ENCODE measurements at places on chromosomes 6 and 20.

DNA sequence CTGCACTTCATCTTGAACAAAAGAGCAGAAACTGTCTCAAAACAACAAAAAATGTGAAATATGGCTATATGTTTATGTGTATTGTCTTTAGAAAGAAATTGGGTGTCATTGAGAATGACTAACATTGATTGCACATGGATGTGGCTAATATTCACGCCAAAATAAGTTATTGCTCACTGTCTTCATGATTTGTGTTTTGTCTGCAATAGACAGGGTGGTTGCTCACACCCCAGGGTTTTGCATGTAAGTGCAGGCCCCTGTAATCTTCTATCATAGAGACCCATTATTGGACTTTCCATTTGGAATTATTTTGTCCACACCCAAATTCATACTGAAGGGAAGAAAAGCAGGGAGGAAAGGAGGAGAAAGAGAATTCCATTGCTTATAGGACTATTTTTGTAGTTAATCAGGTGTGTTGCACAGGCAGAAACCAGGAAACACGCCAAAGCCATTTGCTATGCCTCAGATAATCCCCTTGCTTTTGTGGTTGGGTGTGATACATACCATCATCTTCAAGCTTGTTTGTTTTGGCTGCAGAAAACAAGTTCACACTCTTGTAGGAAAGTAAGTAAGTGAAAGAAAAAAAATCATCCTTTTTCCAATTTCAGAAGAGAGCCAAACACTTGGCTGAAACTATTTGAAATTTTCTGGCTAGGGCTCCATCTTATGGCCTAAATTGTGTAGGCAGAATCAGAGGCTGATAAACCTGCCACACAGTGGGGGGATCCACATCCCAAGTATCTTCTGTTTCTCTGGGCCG lies 214.1 kb downstream of the COL12A1 start:
- no peak for DNase-seq

DNA sequence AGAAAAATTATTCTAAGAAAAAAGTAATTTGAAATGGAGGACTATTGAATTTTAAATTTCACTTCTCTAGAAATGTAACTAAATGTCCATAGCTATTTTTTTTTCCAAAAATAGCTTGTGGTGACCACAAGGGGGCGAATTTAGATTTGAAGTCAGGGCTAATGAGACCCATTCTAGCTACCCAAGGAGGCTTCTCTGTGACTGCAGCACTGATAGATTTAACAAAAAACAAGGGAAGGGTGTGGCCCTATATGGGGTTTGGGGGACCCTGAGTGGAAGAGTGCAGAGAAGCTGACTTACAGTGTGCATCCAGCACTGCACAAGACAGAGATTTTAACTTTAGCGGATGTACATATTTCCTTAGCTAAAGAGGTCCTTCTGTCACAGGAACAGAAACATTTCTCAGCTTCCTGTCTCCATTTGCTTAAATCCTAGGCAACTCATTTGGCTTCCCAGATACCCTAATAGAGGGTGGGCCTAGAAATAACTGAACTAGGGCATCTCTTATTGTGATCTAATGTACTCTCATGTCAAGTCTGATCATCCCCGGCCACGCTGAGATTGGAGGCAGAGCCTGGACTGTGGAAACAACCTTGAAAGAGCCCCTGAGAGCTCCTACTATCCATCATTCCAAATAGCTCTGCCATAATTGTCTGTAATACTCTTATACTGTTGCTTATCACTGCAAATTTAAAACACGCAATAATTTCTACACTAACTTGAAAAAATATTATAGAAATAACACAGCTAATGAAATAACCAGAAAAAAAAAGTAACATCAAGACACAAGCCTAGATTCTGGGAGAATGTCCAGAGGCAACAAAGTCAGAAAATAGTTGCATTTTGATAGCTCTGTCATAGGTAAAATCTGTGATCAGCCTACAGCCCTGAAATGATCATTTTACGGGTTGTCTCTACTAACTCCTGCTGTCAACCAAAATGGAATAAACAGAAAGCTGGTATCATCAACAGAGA lies 93.6 kb downstream of the SNAP91 start:
- no peak for DNase-seq

GRCh38 chr20:62800314-62801259 lies 4.0 kb upstream of the OGFR start:
- no peak for DNase-seq

DNA sequence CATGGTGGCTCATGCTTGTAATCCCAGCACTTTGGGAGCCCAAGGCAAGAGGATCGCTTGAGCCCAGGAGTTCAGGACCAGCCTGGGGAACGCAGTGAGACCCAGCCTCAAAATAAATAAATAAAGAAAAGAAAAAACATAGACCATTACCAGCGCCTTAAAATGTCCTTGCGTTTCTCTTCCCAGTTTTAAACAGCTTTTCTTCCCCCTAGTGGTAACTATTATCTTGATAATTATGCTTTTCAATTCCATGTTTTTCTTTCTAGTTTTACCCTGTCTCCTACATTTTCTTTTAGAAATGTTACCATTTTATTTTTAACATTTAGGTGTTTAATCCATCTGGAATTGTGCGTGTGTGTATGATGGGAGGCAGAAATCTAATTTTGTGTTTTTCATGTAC lies 24.4 kb downstream of the DNAH8 start:
- no peak for DNase-seq

DNA sequence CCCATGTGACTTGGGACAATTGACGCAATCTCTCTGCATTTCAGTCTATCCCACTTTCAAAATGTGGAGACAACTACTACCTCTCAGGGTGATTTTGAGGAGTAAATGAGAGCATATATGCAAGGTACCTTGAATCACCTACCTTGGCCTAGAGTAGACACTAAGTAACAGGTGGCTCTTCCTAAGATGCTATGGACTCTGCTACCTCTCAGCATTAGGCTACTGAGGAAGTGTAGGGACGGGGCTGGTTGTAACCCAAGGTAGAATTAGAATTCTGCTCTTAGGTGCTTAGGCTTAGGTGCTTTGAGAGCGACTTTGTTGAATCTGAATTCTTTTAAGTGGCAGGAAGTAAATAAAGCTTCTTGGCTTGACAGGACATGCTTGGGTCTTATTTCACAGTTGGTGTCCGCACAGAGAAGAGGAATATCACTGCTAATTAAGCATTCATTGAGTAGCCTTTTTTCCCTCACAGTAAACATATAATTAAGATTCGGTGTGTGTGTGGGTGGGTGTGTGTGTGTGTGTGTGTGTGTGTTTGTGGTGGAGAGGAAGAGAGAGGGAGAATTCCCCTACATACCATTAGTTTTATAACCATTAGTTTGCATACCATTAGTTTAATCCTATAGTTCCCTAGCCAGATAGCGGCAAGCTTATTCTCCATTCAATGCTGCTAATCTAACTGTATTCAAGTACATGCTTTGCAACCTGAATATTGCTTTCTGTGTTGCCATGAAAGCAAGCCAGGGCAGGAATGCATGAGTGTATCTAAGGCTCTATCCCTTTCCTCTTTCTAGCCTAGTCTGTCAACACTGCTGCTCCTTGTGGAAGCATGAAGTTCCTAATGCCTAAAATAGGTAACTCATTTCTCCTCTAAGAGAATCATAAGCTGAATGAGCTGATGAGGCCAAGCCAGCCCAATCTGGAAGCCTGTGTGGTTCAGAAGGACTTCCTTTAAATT lies 112.5 kb downstream of the IPCEF1 start:
- no peak for DNase-seq

GRCh38 chr6:63804381-63804956 lies 168.9 kb downstream of the PHF3 start:
- DNase-seq: no peak

DNA sequence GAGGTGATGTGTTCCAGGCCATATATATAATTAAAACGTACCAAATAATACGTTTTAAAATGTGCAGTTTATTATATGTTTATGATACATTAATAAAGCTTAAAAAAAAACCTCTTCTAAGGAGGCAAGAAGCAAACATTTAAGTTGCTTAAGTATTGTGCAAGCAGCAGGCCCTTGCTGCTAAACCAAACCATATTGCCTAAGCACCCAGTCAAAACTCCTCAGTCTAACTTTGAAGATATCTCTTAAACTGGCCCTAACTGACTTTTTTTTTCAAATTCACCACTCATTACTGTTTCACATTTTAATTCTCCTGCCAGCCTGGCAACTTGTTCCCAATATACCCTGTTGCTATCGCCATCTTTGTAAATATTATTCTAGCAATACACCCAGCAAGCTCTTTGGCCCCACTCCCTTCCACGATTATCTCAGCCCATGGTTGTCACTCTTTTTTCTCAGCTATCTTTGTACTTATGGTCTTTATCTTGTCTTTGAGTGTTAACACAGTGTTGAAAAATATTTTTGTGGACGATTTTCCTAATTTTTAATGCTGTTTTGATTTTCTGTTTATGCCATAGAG lies 60.9 kb downstream of the C6orf58 start:
- DNase-seq: no peak

DNA sequence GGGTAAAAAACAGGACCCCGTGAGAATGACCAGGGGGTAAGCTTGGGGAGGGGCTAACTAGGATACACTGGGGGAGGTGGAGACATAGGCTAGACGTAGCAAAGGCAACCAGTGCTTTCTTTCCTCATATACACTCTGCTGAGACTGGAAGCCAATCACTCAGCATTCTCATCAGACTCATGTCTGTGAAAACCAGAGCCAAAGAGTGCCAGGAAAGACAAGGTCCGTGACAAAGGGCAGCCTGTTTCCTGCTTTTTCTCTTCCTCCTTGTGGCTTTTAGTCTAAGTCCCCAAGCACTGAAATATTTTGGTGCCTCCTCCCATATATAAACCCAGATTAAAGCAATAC lies 97.9 kb upstream of the NEDD9 start:
- DNase-seq: no peak

GRCh38 chr6:87102151-87102621 lies 7.3 kb upstream of the CGA start:
- no peak for DNase-seq

GRCh38 chr6:85464260-85464644 lies 14.4 kb downstream of the NT5E start:
- DNase-seq: no peak

- no peak for DNase-seq
Measured at GRCh38 chr6:34597605-34598353, 41.6 kb upstream of the SPDEF start.

- no peak for DNase-seq
Measured at GRCh38 chr6:47603995-47604394, 94.4 kb upstream of the ADGRF4 start.

DNA sequence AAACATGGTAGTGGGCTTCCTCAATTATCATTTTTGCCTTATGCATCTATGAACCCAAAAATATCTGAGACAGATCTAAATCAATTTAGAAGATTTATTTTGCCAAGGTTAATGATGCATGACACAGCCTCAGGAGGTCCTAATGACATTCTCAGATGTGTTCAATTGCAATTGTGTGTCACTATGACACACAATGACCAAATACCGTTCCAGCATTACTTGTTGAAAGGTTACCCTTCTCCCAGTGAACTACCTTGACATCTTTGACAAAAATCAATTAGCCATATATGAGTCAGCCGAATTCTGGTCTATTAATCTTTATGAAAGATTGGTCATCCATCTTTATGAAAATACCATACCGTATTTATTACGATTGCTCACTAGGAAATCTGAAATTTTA lies 592.5 kb upstream of the GJE1 start:
- DNase-seq: no peak

GRCh38 chr6:73929405-73929804 lies 233.4 kb downstream of the CD109 start:
- no peak for DNase-seq

DNA sequence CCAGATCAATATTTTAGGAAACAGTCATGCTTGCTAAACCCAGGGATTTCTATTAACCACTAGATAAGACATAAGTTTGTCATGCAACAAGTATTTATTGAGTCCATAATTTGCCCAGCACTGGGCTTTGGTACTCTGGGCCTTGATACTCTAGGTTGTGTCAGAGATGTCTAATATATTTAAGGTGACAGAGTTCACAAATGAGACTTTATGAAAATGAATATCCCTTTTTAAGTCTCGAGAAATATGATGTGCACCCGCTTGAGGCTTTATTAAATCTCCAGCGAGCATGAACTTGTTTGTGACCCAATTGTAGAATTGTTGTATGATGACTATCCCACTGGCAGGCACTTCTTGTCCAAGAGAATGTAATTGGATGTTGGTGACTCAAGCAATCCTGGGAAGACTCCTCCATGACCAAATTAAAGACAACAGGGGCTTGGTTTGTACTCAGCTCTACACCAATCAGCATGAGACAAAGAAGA lies 109.2 kb downstream of the ESR1 start:
- no peak for DNase-seq

- no peak for DNase-seq
Measured at GRCh38 chr6:166750108-166750793, 123.2 kb upstream of the RPS6KA2 start.

DNA sequence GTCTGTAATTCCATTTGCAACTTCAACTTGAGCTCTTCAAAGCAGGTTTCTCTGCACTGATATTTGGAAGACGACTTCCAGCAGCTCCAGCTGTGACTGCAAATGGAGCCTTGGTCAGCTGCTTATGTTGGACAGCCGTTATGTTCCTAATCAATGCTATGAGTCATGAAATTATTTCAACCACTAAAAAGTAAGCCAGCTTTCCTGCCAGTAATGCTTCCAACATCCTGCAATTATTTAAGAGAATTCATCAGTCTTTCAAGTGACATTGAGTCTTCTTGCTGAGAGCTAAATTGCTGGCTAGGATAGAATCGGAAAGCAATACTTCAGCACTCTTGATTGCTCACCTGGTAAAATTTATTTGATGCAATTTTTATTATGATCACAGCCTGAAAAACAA lies 375.7 kb downstream of the MMUT start:
- no peak for DNase-seq

DNA sequence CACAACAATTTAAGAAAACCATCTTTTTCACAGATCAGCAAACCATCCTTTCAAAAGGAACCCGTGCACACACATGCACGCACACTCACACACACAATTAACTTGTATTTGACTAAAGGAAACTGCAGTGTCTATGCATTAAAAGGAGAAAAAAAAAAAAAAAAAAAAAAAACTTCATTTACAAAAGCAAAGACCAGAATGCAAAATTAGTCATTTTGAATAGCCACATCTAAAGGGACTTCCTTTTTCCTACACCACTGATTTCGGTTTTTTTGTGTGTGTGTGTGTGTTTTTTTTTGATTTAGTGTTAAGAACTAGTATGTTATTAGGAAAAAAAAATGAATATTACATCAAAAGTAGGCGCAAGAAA lies 6.3 kb downstream of the ZMYND8 start:
- DNase-seq: no peak

DNA sequence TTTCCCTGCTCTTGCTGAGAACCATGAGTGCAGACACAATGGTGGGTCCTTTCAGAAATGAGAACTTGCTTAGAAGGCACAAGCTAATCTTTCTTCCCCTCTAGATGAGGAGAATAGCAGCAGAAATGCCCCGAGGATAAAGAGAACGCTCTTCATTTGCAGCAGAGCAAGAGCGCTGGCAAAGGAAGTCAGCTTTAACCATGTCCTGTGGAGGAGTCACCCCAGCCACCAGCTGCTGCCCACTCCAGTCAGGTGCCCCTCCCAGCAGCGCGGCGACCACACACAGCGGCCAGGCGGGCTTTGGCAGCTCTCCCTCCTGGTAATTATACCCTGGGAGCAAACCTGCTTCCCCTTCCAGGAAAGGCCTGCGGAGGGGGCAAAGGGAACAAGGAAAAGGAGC lies 42.4 kb upstream of the EMILIN3 start:
- no peak for DNase-seq

- DNase-seq: no peak
Measured at GRCh38 chr6:166156942-166157341, 10.7 kb downstream of the TBXT start.
